Non-pigmented ciliary epithelial cell (primary cell): ENCODE measurements at places on chromosomes 16 and 17.

GRCh38 chr17:57549468-57549867, 195.6 kb downstream of the CCDC182 start:
- no peak for DNase-seq

DNA sequence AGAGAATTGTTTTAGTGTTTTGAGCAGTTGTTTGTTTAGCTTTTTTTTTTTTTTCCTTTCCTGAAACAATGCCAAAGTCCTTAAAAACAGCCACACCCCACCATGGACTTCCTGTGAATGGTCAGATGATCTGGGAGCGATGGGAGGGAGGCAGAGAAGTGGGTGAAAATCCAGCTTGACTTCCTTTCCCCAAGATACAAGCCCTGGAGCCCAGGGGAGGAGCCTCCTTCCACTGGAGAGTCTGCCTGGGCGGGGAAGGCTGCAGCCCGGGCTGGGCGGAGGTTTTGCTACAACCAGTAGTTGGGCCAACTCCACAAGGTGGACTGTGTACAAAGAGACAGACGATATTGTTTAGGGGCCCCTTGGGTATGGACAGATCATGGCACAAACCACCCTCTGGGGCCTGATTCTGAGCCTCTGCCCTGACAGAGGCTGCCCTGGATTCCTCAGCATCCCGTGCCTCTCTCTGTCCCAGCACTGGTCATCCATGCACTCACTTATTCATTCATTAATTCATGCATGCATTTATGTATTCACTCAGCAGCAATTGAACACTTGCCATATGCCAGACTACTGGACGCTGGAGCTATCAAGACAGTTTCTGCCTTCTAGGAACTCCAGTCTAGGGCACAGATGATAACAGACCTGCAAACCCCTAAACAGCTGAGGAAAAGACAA, 29.8 kb downstream of the WSB1 start:
- no peak for DNase-seq

- DNase-seq, result no peak
Observed at GRCh38 chr17:29138971-29139691, 41.1 kb downstream of the MYO18A start.

DNA sequence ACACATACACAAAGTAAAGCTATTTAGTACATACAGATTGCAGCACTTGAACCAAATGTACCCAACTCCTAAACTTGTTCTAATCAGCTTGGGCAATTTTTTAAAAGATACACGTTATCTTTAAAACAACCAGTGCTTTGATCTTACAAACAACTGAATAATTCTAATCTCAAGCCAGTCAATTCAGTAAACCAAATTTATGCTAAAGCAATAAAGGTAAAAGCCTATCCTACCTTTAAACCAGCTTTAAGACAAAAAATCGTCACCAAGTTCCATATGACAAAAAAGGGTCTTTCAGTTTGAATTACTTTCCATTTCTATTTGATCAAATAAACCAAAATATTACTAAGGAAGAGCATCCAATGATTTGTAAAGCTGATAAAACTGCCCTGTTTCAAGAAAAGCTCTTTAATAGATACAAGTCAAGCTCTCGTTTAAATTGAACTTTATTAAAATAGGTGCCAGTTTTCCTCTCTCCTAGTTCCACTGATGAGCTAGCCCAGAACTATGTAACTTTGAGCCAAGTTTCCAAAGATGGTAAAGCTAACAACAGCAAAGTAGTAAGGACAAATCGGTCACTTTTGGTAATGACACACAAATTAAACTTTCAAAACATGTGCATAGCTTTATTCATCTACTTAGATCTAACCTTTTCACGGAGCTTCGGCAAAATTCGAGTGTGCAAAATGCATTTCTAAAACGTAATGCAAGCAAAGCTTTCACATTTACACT, 10.2 kb downstream of the CRYBA1 start:
- DNase-seq, result no peak

GRCh38 chr16:3097266-3097665, 1.8 kb downstream of the ZSCAN10 start:
- no peak for DNase-seq

GRCh38 chr17:4028436-4028835, 64.2 kb upstream of the ATP2A3 start:
- DNase-seq, result no peak

- no peak for DNase-seq
Observed at GRCh38 chr16:86242244-86243122, 267.8 kb upstream of the FOXF1 start.
